Uterus (tissue), 4 donors: ENCODE measurements at places on chromosomes 6 and 20. TPM values are rescaled to one million over a fixed set of nuclear protein-coding genes. Genes with fewer than 3 reads are reported as not detected.

GRCh38 chr20:39155971-39156370, 193.8 kb downstream of the DHX35 start:
- DNase-seq, result no peak

- no peak for DNase-seq
These were observed 18.4 kb upstream of the DOK5 start for GRCh38 chr20:54456961-54457360.

GRCh38 chr6:84220809-84221409, 6.5 kb downstream of the CEP162 start:
- no peak for DNase-seq

GRCh38 chr6:154648188-154648887, 84.9 kb upstream of the SCAF8 start:
- DNase-seq, result no peak

- DNase-seq, result no peak
These were observed 60.9 kb upstream of the MAP7 start for GRCh38 chr6:136611133-136611532.

KHDRBS2 gene
- 7.3 TPM for total RNA-seq

CDH4 gene
- not detected for total RNA-seq

OPRM1 gene
- total RNA-seq, result not detected
